Motor neuron (in vitro differentiated cells): ENCODE measurements at places on chromosomes 12 and 14.
A peak's percentile ranks its signal among the peaks of the same experiment; 100 is the strongest.

DNA sequence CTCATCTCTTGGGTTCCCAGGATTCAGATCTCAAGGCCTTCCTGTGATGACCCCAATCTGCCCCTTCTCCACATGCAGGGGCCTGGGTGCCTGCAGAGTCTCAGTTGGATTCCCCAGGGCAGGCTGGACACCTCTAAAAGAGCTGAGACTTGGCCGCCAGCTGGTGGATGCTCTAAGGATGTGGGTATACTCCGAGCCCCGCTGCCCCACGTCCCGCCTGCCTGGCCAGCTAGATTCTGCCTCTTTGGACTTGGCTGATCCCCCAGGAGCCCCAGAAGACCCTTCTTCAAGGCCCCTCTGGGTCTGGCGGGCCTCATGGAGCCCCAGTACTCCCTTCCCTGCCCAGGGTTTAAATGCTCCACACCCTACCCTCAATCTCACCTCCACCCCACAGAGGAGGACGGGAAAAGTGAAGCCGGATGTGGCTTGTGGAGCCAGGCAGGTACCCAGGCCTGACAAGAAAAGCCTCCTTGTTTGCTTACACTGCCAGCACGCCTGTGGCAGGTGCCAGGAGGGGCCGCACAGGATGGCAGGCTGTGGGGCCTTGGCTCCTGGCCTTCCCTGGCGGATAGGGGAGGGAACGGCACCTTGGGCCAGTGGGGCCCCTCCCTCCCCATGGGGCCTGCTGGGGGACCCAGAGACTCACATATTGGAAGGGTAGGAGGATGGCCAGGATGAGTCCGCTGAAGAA, 15.1 kb downstream of the FAIM2 start:
- ATAC-seq, result no peak

- no peak for ATAC-seq
These were observed 160.1 kb downstream of the NUAK1 start for GRCh38 chr12:105978686-105979085.

GRCh38 chr12:108696996-108697290, 34.4 kb downstream of the CORO1C start:
- ATAC-seq, result no peak

DNA sequence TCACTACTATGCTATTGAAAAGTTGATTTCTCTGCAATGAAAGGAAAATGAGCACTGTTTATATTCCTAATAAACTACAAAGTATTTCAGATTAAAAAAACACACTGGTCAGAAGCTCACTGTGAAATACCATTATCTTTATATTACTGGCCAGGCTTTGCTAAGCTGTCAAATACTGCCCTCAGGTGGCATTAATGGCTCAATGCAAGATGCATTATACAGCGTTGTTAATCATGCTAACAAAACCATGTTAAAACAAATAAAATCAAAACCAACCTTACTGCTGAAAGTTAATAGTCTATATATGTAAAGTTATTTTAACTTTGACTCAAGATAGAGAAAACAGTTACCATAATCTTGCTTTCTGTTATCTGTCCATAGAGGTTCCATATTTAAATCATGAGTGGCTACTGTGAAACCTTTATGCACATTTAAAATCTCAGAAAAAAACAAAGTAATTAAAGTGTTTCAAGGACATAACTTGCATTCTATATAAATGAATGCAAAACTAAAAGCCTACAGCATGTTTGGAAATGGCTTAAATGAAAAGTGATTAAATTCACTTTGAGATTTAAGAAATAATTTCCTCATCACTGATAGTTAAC, 121.7 kb downstream of the RALGAPA1 start:
- peak; percentile 71 for ATAC-seq

- no peak for ATAC-seq
These were observed 66.0 kb upstream of the DHRS4 start for GRCh38 chr14:23887536-23887935.

- ATAC-seq, result no peak
These were observed 18.8 kb upstream of the MAGOHB start for GRCh38 chr12:10632226-10632625.

DNA sequence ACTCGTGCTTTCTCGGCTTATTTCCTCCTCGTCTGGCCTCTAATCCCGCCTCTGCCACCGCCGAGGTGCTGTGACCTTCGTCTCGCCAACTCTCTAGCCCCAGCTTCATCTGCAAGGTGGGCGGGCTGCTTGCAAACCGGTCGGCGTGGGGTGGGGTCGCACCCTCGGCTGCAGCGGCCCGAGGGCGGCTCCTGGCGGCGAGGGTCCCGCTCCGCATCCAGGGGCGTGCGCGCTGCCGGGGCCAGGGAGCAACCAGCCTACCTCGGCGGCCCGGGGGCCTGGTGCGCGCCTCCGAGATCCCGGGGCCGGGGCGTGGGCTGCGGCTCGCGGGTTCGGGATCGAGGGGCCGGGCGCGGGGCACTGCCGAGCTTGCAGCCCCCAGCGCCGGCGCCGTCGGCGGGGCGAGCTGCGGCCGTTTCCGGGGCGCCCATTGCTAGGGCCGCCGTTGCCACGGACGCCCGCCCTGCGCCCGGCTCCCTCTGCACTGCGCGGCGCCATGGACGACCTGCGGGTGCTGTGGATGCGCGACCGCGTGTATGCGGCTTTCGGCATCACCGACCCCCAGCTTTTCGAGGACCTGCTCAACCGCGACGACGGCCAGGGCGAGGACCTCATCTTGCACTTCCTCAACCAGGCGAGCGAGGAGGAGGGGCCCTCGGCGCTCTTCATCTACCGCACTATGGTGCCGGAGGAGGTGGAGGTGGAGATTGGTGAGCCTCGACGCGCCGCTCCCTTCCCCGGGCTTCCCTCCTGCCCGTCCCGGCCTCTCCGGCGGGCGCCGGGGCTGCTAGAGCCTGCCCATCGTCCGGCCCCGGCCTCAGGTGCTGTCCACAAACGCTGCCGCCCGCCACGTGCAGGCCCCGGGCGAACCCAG, at the start of gene DNAH10:
Gene DNAH10 (plus strand): TSS at position 461 of the 874 bp plus-strand sequence. CDS start 36 bp downstream, at position 497.
- peak; percentile 93 for ATAC-seq

DNA sequence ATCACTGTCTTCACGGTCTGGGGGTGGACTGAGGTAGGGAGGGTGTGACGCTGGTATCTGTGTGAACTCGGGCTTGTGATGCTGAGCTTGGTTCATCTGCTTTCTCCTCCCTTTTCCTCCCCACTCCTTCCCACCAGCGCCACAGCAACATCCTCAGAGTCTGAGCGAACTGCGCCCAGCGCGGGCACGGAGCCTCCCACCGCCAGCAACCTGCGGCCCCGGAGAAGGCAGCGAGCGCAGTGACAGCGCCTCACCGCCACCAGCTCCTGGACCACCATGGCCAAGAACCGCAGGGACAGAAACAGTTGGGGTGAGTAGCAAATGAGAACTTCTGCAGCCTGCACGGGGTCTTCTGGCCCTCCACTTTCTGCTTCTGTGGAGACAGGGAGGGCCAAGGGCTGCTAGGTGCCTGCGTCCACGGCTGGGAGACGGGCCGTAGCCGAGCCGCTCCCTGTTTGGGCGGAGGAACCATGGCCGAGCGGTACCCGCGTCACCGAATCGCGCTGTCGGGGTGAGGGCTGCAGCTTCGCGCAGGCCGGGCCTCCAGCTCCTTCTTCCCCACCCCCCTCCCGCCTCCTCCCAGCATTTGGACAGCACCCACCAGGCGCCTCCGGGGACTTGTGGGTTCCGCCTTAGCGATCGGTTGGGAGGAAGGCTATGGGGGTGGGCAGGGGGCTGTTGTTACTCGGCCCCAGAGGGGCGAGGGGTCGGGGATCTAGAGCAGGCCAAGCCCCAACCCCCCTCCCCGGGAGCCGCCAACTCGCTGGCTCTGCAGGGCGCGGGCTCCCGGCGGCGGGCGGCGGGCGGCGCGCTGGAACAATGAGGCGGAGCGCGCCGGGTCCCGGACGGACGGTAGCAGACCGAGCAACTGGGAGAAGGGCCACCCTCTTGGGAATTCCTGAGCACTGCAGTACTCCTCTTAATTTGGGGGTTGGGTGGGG, at the start of gene ATL1:
Gene ATL1 (plus strand): TSS at position 156 of the 941 bp plus-strand sequence. CDS start 121 bp downstream, at position 277.
- ATAC-seq, result peak; percentile 73

DNA sequence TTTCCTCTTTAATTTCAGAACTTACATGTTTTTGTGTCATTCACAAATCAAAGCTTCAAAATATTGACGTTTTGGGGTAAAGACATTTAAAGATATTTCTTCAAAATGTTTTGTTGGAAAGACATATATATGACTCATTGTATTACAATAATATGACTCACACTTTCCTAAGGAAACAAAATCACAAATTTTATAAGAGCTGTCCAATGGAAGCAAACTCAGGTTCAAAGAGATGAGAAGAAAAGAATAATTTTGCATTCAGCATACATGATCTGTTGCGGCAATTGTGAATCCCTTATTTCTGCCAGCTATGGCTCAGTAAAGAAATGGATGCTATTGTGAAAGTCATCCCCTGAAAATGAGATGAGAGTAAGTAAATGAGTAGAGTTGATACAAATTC, 82.7 kb downstream of the GRIP1 start:
- ATAC-seq, result peak; percentile 43

DNA sequence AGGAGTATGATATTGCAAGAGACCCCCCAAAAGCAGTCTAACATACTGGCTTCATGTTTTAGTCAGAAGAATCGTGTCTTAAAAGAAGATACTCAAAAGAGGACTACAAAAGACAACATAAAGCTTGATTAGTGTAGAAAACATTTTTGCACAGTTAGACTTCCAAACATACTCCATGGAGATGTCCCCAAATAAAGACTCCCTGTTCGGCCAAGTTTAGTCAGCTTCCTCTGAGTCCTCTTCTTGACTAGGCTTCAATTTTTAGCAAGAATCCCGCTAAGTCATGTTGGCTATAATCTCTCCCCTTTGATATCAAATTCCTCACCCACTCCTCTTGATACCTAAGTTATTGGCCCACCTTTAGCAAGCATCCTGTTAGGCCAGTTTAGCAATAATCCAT, 298.0 kb downstream of the RMST start:
- no peak for ATAC-seq

- ATAC-seq, result no peak
These were observed 239.8 kb downstream of the PRKD1 start for GRCh38 chr14:29687866-29688265.

- ATAC-seq, result no peak
These were observed 175.3 kb upstream of the AVPR1A start for GRCh38 chr12:63326260-63326659.

- no peak for ATAC-seq
These were observed 185.8 kb downstream of the SLC15A4 start for GRCh38 chr12:128637642-128638606.

DNA sequence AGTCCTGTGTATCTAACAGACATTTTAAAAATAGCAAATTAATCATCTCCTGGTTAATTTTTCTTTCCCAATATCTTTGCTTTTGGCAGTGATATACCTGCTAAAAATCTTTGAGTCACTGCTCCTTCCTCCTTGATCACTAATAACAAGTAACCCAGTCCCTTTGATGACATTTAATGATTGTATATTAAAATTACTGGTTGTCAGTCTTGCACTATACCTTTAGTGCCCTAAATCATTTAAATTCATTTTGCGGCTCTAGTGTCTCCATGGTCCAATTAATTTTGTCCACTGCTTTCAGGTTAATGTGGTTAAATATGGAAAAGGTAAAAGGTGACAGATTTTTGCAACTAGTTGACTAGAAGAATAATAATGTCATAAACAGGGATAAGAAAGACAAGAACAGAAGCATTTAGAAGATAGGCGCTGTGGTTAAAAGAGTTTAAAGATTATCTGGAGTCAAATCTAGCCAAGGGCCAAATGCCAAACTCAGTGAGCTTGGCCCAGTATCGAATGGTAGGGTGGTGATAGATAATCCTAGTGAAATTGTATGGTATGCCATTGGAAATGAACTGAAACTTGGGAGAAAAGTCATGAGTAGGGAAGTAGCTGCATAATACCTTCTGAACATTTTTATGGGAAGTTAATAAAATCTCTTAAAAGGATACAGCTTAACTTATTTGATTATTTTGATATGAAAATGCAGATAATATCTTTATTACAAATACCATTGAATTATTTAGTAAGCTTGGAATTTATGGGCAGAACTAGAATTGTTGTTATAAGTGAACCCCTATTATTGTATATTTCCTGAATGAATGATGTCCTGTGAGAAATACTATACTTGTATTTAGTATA, 115.0 kb downstream of the PCNX1 start:
- ATAC-seq, result no peak

DNA sequence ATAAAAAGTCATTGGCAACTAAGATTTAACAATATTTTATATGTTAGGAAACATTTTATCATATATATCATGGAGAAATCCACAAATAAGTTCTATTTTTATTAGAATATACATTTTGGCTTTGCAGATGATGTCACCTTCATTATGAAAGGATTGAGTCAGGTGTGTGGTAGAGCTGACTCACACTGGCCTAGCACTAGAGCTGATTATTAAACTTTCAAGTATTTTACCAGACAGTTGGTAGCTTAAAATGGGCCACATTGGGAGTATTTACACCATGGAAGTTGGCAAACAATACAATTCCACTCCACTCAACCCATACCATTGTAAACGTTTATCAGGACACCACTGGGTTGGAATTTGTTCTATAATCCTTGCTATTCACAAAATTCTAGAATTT, 1036.6 kb downstream of the TRHDE start:
- ATAC-seq, result no peak

DNA sequence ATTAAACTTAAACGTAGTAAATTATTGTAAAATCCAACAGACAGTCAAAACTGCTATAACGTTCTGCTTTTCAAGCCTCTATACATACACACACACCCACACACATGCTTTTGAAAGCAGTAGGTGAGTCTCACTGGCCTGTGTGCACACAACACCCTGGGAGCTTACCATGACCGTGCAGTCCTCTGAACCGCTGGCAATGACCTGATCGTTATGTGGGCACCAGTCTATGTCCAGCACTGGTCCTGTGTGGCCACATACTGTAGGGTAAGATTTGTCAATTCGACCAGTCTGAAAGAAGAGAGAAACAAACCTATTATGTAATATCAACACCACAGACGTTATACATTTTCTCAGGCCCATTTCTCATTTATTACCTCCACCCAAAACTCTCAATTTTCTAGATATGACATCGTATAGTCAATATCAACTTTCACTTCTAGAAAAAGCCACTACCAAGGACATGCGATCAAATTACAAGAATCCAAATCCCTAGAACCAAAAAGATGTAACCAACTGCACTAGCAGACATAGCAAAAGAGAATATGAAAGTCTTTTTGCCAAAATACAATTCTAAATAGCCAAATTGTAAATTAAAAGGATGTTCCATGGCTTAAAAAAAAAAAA, 44.5 kb upstream of the SELPLG start:
- ATAC-seq, result no peak

DNA sequence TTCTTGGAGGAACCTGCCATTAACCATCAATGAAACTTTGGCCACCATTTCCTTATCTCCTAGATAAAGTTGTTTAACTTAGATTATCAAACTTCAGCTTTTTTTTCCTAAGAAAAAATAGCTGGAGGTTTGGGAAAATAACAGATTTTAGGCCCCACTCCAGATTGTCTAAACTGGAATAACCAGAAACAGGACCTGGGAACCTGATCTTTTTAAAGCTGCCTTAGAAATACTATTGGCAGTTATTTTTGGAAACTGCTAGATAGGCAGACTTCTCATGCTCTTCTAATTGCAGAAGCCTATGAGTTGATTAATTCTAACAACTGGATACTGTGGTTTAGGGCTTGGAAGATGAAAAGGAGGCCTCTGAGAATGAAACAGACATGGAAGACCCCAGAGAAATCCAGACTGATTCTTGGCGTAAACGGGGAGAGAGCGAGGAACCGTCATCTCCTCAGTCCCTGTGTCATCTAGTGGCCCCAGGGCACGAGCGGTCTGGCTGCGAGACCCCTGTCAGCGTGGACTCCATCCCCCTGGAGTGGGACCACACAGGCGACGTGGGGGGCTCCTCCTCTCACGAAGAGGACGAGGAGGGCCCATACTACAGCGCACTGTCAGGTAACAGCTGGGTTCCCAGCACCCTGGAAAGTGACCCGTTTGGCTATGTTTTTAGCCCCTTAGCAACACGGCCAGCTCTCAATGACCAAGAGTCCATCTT, 80.2 kb downstream of the ESR2 start:
- ATAC-seq, result no peak
